ENCODE measurements at places on chromosomes 4 and X. TPM values are rescaled to one million over a fixed set of nuclear protein-coding genes. Genes with fewer than 3 reads are reported as not detected.

GRCh38 chrX:17328837-17329236 is 46.2 kb upstream of the NHS start:
- no peak for DNase-seq

DNA sequence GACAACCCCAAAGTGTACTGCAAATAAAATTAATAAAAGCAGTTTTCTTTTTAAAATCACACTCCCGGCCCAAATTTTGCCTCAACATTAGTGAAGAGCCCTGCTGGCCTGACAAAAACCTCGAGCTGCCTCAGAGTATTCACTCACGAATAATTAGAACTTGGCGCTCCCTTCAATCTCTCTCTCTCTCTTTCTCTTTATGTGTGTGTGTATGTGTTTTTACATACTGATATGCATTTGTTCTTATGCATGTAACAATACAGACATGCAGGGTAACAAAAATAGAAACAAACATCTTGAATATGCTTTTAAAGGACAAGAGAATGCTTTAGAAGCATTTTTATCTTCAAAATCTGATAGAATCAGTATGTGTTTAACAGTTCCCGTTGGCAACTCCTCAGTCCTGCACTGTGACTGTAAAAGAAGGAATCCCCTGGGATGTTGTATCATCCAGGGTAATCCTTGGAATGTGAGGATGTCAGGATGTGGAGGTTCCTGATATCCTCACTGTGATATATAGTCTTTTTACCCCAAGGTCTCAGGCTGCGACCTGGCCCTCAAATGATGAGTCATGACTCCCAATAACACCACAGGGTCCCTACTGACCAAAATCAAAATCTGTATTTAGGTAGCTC is 53.0 kb downstream of the PTCHD1 start:
- DNase-seq, result no peak

DNA sequence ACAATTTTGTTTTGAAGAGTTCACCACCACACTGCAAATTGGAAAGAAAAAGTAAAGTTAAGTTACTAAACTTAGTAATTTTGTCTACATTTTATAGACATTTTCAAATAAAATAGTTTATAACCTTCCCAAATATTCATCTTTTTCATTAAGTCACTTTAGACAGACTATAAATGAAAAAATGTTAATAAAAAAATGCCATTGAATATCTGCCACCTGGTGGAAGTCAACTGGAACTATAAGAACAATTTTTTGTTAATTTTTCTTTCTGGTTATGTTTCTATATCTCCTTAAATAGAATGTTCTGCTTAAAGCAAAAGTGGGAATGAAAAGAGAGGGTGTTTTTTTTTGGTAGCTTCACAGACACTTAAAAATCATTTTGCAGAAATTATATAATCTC is 534.4 kb upstream of the PCDH10 start:
- DNase-seq, result no peak

The GUCY1A1 gene
- total RNA-seq, result 12.7 TPM

The AR gene
- total RNA-seq, result 19.3 TPM

The VEGFD gene
- 8.2 TPM for total RNA-seq

- DNase-seq, result no peak
These were observed 555.7 kb downstream of the PCDH7 start for GRCh38 chr4:31275906-31276305.

- no peak for DNase-seq
These were observed 156.6 kb downstream of the GATB start for GRCh38 chr4:151604238-151604637.

The DCHS2 gene
- total RNA-seq, result 0.32 TPM

- DNase-seq, result no peak
These were observed 20.4 kb downstream of the LEF1 start for GRCh38 chr4:108148316-108148715.

- DNase-seq, result no peak
These were observed 129.6 kb downstream of the ANK2 start for GRCh38 chr4:113179091-113179490.

- DNase-seq, result no peak
These were observed 102.7 kb upstream of the RBPJ start for GRCh38 chr4:26217961-26218676.

DNA sequence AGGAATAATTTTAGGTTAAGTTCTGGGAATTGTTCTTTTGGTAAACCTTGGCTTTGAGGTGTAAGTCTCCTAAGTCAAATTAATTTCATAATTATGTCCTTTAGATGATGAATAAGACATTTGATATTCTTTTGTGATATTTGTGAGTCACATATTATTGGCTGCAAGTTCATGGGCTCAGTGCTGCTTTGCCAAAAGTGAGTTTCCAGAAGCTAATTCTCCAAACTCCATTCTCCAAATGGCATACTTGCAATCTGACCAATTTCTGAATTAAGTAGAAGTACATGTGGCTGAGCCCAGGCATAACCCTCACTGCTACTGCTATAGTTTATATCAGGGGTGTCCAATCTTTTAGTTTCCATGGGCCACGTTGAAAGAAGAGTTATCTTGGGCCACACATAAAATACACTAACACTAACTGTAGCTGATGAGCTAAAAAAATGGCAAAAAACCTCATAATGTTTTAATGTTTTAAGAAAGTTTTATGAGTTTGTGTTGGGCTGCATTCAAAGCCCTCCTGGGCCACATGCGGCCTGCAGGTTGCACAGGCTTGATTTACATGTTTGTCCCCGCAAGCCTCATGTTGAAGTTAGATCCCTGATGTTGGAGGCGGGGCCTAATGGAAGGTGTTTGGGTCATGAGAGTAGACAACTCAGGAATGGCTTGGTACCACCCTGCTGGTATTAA is 196.1 kb downstream of the ZNF330 start:
- DNase-seq, result no peak

- DNase-seq, result no peak
These were observed 136.6 kb upstream of the OTUD4 start for GRCh38 chr4:145316897-145317574.

The SPANXA2 gene
- not detected for total RNA-seq

DNA sequence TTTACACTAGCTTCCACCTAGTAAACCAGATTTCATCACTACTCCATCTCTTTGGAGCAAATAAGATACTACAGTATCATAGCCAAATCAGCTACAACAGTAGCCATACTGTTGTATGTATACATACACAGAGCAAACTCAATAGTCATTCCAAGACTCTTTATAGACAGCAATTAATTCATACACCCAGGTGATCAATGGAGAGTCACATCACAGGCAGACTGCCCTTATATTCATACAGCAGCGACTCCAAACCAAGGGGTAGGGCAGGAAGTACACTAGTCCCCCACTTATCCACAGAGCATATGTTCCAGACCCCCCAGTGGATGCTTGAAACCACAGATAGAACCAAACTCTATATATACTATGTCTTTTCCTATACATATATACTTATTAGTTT is 76.6 kb downstream of the FBXW7 start:
- DNase-seq, result no peak

- no peak for DNase-seq
These were observed 41.1 kb downstream of the LIMCH1 start for GRCh38 chr4:41579043-41579442.

- no peak for DNase-seq
These were observed 167.0 kb upstream of the IL15 start for GRCh38 chr4:141469392-141469791.

Data from mesenteric fat pad (tissue), 1 donor.